ENCODE measurements at places on chromosomes 11 and 22. TPM values are rescaled to one million over a fixed set of nuclear protein-coding genes. Genes with fewer than 3 reads are reported as not detected.

- no peak for DNase-seq
These were observed 256.3 kb downstream of the BRD1 start for GRCh38 chr22:49571326-49571725.

DNA sequence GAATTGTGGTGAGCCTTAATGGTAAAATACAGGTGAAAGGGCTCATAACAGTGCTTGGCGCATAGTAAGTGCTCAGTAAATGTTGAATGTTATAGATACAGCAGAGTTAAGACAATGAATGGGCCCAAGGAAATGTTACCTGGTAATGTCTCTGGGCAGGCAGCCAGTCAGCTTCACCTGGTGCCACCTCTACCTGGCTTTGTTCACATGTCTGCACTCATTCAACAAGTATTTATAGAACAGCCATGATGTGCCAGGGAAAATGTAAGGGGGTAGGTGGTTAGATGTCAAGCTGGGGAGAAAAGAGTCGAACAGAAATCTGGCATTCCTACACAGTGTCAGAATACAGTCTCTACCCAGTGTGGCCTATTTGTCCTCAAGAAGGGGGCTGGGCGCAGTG, 238.8 kb upstream of the SYN3 start:
- no peak for DNase-seq

Gene GRAMD1B
- 51.5 TPM for polyA plus RNA-seq

Gene OR6A2
- 0.03 TPM for polyA plus RNA-seq

Gene TP53AIP1
- polyA plus RNA-seq, result 0.31 TPM

DNA sequence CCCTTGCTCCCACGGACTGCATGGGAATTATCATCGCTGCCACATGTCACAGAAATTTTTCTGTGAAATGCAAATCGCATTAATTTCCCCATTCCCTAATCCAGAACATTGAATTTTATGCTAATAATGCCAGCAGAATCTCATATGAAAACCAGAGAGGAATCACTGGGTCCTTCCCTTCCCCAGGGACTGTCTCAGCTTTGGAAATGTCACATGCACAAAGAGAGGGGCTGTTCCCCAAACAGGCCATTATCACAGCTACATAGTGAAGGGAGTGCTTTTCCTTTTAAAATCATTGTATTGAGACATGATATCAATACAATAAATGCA, 954.5 kb downstream of the BRD1 start:
- no peak for DNase-seq

Gene SDHD
- 146 TPM for polyA plus RNA-seq

DNA sequence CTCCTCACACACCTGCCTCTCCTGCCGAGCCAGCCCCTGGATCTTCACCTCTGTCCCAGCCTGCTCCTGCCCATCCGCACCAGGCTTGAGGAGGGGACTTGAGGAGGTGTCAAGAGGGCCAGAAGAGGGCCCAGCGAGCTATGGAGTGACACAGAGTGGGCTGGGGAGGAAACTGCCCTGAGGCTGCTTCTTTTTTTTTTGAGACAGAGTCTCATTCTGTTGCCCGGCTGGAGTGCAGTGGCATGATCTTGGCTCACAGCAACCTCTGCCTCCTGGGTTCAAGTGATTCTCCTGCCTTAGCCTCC, 21.9 kb upstream of the CDON start:
- no peak for DNase-seq

GRCh38 chr11:57144075-57144474, 37.7 kb upstream of the LRRC55 start:
- DNase-seq, result no peak

DNA sequence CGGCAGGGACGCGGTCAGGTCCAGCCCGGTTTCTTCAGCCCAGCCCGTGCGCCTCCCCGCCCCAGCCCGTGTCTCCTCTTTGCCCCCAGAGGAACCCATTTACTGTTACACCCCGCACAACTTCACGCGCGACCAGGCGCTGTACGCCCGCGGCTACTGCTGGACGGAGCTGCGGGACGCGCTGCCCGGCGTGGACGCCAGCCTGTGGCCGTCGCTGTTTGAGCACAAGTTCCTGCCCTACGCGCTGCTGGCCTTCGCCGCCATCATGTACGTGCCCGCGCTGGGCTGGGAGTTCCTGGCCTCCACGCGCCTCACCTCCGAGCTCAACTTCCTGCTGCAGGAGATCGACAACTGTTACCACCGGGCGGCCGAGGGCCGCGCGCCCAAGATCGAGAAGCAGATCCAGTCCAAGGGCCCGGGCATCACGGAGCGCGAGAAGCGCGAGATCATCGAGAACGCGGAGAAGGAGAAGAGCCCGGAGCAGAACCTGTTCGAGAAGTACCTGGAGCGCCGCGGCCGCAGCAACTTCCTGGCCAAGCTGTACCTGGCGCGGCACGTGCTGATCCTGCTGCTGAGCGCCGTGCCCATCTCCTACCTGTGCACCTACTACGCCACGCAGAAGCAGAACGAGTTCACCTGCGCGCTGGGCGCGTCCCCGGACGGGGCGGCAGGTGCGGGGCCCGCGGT, 6.5 kb downstream of the PANX2 start:
- no peak for DNase-seq

Gene TBX10
- 4.9 TPM for polyA plus RNA-seq

Gene DEPDC7
- polyA plus RNA-seq, result 58.3 TPM

GRCh38 chr22:24486501-24486921, 8.6 kb upstream of the UPB1 start:
- no peak for DNase-seq

Gene OR52I1
- 0.03 TPM for polyA plus RNA-seq

GRCh38 chr11:12087075-12088004, 23.1 kb upstream of the MICAL2 start:
- DNase-seq, result no peak

Gene CRYBB2
- polyA plus RNA-seq, result 0.12 TPM

DNA sequence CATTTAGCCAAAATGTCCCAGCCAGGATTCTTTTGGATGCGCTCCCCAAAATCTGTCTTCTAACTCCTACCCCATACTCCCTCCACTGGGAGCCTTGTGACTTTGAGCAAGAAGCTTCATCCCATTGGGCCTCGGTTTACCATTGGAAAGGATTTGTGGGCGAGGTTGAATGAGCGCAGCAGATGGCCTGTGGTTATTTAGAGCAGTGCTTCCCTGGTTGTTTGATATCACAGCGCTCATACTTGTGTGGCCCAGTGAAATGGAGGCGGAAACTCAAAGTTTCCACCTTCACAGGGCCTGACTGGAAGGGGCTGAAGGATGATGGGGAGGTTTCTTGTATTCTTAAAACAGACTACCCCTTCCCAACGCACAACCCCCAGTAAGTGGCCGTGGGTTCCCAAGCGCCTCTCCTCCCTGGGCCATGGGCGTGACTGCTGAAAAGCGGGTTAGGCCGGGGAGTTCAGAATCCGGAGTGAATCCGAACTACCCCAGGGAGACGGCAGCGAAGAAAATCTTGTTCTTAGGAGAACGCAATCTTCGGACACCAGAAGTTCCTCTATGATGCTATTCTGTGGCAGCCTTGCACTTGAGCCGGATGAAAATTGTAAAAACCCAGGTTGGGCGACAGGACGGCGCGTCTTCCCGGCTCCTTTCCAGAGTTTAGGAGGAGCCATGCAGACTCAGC, 1.2 kb upstream of the ATF4 start:
- DNase-seq, result no peak

GRCh38 chr11:78140392-78141077, 1.1 kb upstream of the ALG8 start:
- no peak for DNase-seq

Gene SPTBN2
- polyA plus RNA-seq, result 7.1 TPM

DNA sequence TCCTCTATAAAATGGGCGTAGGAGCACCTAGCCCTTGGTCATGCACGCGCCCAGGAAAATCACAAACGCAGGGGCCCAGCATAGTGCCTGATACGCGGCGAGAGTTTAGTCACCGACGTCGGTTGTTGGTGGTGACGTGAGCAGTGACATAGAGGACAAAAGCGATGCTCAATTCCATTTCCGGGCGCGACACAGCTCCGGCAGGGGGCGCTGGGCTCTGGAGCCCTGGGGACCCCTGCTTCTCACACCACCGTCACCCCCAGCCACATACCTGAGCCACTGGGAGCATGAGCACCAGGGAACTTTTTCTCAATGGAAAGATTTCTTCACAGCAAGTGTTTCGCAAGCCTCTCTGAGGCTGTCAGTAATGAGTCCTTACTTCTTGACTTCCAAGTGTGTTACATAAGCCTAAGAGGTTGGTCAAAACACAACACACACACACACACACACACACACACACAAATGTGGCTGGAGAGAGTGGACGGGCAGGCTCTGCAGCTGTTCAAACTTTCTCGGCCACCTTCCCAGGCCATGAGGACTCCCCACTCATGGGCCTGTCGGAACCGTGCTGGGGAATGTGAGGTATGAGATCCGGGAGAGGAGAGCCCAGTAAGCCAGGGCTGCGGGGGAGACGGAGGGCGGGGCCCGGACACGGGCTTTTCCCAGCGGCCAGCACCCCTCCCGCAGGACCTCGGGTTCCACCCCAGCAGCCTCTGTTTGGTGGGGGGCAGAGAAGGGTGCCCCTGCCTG, 36.9 kb upstream of the LINC01488 start:
- peak; percentile 81 for DNase-seq

- no peak for DNase-seq
These were observed 19.6 kb downstream of the ADM start for GRCh38 chr11:10324474-10324873.

Gene CAPN1
- polyA plus RNA-seq, result 106 TPM

- no peak for DNase-seq
These were observed 51.4 kb downstream of the LRP5 start for GRCh38 chr11:68363776-68364175.

DNA sequence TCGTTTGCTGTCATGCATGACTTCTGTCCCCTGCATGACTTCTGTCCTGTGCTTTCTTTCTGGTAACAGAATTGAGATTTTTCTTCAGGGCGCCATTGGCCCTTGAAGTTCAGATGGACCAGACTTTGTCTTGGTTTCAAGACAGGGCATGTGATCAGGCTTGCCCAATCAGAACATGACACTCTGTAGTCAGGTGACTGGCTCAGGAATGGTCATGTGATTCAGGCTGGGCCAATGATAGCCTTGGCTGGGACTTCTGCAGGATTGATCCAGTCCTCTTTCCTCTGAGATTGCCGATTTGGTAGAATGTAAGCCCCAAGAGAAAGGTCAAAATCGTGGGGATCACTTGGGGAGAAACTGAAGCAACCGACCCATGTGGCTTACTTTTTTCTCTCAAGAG, 90.5 kb upstream of the ALX4 start:
- no peak for DNase-seq

DNA sequence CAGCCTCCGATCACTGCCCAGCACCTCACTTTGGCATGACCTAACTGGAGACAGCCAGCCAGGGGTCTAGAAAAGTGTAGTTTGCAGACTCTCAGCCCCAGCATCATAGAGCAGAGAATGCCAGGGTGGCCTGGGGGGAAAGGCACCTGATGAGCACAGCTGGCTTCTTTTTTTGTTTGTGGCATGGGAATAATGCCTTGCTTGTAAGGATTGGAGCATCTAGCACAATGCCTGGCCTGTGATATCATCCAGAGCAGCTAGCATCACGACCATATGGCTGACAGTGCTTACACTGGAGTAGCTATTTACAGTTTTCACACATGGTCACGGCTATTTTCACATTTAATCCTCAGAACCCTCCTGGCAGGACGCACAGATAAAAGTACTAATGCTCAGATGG, 594.8 kb upstream of the B3GAT1 start:
- DNase-seq, result peak; percentile 16

Gene SMTNL1
- polyA plus RNA-seq, result 0.58 TPM

GRCh38 chr11:66429983-66430602, 8.6 kb downstream of the MRPL11 start:
- DNase-seq, result peak; percentile 34

- no peak for DNase-seq
These were observed 7.1 kb downstream of the P2RY2 start for GRCh38 chr11:73225001-73225686.

- no peak for DNase-seq
These were observed 22.0 kb downstream of the MMP20 start for GRCh38 chr11:102603091-102603490.

DNA sequence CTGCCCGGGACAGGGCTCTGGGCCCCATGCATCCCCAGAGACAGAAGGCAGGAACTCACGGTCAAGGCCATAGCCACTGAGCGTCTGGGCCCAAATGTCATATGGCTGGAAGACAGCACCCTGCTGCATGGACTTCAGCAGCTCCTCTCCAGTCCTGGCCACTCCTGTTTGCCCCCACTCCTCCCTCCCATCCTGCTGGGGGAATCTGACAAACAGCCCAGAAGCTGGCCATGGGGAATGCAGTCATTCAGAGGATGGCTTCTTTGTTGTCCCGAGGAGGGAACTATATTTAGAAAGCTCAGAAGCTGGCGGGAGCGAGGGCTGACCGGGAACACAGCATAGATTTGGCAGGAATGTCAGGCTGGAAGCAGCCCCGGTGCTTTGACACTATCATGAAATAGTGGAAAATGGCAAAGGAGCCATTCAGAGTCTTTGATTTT, 35.0 kb downstream of the DKK3 start:
- DNase-seq, result peak; percentile 27

Gene PTGDR2
- polyA plus RNA-seq, result 5.0 TPM

Gene CELSR1
- polyA plus RNA-seq, result 5.9 TPM

Gene PGA5
- polyA plus RNA-seq, result 0.40 TPM

DNA sequence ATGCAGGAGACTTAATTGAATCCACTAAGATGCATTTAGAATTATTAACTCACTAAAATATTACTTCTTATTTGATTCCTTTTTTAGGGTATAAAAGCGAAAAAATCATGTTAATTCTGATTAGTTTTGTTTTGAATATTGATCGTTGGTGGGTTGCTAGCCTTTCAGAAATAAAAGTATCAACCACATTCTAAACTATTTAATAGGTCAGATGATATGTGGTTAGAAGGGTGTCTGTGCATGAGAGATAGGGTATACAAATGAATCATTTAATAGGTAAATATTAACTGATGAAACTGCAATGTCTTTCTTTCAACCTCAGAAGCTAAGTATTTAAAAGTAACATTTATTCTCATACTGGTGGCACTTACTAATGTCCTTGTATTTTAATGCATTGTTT, 515.1 kb downstream of the CNTN5 start:
- DNase-seq, result no peak

- DNase-seq, result no peak
These were observed 14.5 kb downstream of the ACP2 start for GRCh38 chr11:47233989-47234668.

Measured in large intestine (tissue), 12 donors.